CD4-positive, alpha-beta T cell treated with Interleukin-12 subunit alpha and Interleukin-12 subunit beta, for 1 hour (primary cell): ENCODE measurements at places on chromosomes 2 and 18.

DNA sequence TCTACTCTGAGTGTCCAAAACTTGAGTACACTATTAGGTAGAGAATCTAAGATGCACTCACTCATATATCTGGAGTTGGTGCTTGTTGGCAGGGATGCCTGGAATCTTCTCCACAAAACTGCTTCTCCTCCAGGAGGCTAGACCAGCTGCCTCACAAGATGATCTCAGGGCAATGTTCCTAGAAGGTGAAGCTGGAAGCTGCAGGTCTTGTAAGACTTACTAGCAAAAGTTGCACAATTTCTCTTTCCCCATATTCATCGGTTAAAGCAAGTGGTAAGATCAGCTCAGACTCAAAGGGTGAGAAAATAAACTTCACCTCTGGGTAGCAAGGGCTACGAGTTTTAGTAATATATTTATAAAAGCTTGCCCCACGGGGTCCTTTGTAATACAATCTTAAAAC lies 454.4 kb upstream of the ACVR2A start:
- DNase-seq = no peak

DNA sequence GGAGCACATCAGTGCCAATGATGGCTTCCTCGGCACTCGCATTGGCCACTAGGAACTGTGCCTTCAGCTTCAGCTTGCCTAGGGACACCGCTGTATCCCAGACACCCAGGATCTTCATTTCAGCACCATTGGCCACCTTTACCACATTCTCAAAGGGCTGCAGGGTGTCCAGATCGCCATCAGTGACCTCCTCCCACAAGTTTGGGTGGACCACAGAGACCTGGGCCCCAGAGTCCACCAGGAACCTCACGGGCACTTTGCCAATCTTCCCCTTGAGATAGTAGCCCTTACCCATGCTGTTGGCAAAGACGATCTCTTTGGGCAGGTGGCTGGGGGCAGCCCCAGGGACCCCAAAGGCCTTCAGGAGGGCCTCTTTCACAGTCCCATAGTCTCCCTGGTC lies 610 bp downstream of the ASPRV1 start:
- no peak for DNase-seq

- no peak for DNase-seq
Measured at GRCh38 chr2:72947952-72948830, 30.9 kb downstream of the EMX1 start.

- DNase-seq = no peak
Measured at GRCh38 chr18:10047237-10047636, 133.4 kb downstream of the VAPA start.

- no peak for DNase-seq
Measured at GRCh38 chr2:188601927-188602326, 310.3 kb downstream of the GULP1 start.

- no peak for DNase-seq
Measured at GRCh38 chr2:47141520-47141919, 13.6 kb downstream of the STPG4 start.

- DNase-seq = no peak
Measured at GRCh38 chr18:31490833-31491232, 7.1 kb upstream of the DSG2 start.

- peak; percentile 61 for DNase-seq
Measured at GRCh38 chr2:118309946-118310680, 221.8 kb downstream of the INSIG2 start.

DNA sequence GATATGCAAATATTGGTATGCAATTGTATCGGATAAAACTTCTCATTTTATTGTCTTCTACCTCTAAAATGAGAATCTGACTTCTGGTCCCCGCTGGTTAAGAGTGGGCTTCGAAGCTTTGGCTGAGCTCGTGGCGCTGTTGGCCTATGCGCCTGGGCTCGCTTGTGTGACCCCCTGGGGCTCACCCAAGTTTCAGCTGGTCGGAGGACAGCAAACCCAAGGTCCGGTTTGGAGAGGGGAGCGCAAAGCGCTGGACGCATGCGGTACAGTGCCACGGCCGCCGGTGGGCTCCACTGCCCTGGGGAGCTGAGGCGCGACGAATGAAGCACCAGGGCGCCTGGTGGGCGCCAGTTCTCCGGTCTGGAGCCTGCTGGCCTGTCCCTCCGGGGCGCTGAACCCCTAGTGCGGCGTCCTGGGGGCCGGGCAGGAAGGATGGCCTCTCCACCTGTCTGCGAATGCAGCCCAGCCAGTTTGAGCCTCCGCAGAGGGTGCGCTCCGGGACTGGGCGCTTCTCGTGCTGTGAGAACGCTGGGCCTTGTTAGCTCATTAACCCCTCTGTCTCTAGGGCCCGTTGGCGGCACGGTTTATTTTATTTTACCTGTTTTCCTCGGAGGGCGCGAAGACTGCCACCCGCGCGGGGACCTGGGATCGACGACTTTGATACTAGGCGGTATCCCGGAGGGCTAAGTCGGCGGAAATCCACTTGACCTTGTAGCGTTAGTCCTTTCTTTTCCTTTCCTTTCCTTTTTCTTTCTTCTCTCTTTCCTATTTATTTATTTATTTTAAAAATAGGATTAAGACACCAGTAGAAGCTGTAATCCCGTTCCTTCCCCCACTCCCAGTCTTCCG lies 10.4 kb downstream of the MEIS1 start:
- DNase-seq = no peak

GRCh38 chr2:178194600-178195389 lies 483 bp downstream of the OSBPL6 start:
- no peak for DNase-seq

DNA sequence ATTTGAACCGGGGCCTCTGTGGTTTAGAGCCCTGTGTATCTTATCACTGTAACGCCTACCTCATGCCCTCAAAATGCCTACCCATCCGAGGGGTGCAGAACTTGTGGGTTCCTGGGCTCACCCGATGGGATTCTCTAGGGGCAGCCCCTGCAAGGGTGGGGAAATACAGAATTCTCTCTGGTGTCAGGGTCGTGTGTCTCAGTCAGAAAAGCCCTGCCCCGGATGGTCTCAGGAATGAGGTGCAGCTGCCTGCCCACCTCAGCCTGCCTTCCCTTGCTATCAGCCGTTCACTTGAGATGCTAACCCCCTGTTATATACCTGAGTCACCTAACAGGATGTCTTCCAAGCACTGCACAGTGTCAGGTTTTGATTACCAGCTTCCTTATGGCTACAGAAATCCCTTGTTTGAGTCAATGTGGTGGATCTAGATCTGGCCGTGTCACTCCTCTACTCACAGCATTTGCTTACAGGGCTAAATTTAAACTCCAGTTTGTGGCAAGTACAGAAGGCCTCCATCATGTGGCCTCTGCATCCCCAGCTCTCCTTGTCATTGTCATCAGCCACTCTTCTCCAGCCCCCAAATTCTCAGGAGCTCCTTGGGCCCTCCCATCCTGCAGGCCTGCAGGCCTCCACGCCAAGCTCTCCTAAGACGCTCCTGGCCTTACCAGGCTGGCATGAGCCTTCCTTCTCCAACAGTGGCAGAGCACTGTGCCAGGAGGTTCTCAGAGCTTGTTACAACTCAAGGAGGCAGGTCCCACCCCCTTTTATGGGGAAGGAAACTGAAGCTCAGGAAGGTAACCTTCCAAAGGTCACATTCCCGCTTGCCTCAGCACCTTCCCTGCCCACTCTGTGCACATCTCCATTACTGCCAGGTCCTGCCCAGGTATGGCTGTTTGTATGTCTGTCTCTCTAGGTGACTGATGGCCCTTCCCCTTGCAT lies 14.3 kb upstream of the MAP3K2 start:
- DNase-seq = no peak

DNA sequence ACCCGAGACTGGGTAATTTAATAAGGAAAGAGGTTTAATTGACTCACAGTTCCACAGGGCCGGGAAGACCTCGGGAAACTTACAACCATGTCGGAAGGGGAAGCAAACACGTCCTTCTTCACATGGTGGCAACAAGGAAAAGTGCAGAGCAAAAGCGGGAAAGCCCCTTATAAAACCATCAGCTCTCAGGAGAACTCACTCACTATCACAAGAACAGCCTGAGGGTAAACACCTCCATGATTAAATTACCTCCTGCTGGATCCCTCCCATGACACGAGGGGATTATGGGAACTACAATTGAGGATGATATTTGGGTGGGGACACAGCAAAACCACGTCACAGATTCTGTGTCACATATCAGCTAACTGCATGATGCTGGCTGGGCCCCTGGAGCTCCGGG lies 11.4 kb downstream of the TCF23 start:
- no peak for DNase-seq

DNA sequence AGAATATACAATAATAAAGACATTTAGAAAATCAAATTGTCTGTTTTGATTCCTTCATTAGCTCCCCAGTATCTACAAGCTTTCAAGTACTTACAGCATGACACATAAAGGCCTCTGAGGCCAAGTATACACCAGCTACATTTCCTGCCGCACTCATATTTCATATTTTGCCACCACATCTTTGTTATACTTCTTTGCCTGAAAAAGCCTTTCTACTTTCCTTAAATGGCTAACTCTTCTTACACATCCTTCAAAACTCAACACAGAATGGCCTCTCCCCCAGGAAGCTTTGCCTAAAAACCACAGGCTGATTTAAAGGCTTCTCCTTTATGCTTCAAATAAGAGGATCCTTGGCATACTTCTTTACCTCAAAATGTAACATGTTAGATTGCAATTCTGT lies 4.5 kb downstream of the STK17B start:
- peak; percentile 71 for DNase-seq

DNA sequence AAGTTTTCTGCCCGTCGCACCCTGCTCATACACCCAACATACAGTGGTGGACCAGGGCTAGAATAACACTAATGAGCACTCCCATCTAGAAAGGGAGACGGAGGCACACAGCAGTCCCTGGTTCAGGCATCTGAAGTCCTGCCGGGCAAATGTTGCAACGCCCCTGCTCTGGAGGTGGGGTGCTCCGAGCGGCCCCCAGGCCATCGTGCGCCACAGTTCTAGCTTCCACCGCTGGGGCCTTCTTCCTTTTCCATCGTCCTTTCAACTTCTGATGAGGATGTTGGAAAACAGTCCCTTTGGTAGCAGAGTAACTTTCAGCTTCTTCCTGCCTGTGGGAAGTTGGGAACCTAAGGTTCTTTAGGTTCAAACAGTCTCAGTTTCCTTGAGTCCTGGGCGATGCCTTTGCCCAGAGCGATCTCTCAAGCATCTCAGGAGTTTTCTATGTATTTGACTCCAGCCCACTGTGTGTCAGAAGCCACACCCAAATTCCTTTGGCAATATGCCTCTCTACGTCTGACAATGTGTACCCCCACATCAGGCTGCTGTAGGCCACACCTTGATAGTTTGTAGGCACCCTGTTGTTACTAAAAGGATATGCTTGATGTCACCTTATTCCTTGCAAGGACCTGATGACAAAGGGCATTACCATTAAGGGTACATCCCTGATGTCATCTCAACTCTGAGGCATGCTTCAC lies 258.8 kb downstream of the GLI2 start:
- no peak for DNase-seq

- DNase-seq = no peak
Measured at GRCh38 chr2:56754066-56754615, 570.4 kb downstream of the CCDC85A start.

GRCh38 chr2:130986890-130987493 lies 106.3 kb downstream of the FAM168B start:
- DNase-seq = no peak
